Activated CD4-positive, alpha-beta memory T cell treated with anti-CD3 and anti-CD28 coated beads for 36 hours (primary cell): ENCODE measurements at places on chromosomes 1 and 21. TPM values are rescaled to one million over a fixed set of nuclear protein-coding genes. Genes with fewer than 3 reads are reported as not detected.

The PLEKHG5 gene
- total RNA-seq: 2.2 TPM

GRCh38 chr1:224988042-224988441 lies 58.6 kb downstream of the DNAH14 start:
- no peak for DNase-seq

DNA sequence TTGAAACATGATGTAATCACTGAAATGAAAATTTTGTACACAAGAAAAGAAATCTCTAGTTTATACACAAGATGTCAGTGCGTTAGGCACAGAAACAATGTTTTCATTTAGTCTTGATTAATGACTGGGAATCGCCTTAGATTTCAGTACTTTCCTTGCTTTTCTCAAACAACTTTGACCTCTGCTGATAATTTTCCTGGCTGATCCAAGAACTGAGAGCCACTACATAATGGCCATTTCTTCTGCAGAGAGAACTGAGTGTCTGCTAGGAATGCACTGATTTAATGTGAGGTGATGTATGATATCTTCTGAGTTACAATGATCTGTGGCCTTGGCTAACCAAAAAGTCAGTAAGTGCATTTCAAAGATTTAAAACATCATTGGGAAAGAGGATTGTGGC lies 308.1 kb downstream of the CTH start:
- DNase-seq: no peak

DNA sequence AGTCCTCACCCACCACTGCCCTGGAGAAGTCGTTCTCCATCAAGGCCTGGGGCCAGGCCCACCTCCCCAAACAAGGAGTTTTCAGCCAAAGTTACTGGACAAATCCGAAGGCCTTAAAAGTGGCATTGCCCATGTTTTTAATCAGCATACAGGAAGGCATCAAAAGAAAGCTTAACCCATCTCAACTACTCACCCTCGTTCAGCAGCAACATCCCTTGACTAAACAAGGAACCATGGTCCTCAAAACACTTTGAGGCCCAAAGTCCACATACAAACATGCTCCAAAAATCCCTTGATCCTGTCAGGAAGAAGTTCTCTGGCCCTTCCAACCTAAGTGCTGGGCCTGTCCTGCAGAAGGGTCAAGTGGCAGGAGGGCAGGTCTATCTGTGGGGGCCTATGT lies 1.6 kb downstream of the CAPZB start:
- DNase-seq: no peak

DNA sequence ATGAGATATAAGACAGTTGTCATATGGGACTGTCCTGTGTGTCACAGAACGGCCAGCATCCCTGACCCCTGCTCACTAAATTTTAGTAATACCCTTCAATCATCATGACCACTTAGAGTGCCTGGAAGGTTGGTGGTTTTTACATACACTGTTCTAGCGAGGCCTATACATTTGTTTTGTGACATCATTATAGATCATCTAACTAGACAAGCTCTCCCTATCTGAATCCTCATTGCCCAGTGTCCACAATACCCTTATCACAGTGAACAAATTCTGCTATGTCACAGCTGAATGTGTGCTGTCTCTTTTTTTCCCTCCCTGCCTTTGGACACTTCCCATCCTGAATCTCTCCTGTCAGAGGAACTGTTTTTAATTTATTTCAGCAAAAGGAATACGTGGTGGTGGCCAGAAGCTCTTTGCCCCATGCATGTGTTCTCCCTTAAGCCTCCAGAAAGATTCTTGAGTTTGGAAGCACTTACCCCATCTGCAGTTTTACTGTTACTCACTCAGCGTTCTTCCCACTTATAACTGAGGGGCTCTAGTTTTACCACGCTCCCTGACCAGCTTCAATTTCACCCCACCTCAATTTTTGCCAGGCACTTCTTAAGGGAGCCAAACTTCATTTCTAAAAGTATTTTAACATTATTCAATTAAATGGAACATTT lies 70.3 kb downstream of the OLFML2B start:
- no peak for DNase-seq
